ENCODE measurements at places on chromosomes 11 and 22.

DNA sequence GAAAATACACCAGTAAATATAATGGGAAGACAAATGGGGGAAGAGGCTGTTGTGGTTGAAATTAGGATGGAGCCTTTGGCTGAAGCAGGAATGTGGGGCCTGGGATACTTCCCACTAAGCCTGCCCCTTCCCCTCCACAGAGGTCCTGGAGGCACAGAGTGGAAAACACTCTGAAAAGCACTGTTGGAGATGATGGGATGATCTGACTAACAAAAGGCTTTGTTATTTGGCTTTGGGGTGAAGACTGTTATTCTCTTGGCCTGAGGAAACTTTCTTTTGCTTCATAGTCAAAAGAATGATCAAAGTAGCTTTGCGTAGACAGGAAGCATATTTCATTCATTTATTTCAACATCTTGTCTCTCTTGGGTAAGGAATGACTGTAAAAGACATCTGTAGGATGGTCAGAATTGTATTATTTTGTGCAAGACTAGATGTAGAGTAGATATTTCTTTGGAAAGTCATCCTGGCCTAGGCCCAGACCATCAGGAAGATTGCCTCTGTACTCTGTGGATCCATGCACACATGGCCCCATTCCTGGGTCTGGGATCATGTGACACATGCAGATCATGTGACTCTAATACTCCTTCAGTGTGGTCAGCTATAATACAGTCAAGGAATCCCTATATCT, 111.4 kb downstream of the SPON1 start:
- DNase-seq, result no peak

- no peak for DNase-seq
Measured at GRCh38 chr11:72398058-72398758, 36.1 kb downstream of the CLPB start.

DNA sequence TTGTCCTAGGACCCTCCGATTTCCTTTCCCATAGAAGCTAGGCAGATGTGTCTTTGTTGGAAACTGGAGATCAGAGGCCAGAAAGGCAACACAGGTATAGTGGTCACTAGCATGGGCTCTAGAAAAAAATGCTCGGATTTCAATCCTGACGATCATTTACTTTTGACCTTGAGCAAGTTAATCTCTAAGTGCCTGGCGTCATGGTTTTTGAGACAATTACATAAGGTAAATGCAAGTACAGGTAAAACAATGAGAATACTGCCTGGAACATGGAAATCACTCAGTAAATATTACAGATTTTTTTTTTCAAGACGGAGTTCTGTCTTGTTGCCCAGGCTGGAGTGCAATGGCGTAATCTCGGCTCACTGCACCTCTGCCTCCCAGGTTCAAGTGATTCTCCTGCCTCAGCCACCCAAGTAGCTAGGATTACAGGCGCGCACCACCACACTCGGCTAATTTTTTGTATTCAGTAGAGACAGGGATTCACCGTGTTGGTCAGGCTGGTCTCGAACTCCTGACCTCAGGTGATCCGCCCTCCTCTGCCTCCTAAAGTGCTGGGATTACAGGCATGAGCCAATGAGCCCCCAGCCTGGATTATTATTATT, 1.1 kb upstream of the DENND5A start:
- DNase-seq, result no peak

DNA sequence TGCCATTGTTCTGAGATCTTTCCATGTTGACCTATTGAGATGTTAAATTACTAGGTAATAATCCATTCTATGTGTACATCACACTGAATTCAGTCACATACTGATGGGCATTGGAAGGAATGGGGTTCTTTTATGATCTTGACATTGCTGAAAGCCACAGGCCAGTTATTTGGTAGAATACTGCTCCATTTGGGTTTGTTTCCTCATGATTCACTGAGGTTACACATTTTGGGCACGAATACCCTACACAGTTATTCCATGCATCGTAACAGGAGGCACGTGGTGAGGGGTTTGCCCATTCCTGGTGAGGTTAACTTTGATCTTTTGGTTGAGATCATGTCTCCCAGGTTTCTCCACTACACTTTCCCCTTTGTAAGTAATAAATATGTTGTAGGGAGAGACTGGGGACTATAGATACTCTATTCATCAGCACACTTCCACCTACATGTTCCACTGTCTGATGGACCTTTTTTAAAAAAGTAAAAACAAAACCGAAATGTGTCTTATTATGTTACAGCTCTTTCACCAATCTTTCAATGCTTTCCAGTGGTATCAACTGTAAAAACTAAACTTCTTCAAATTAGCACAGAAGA, 12.0 kb upstream of the FOLR1 start:
- DNase-seq, result no peak

DNA sequence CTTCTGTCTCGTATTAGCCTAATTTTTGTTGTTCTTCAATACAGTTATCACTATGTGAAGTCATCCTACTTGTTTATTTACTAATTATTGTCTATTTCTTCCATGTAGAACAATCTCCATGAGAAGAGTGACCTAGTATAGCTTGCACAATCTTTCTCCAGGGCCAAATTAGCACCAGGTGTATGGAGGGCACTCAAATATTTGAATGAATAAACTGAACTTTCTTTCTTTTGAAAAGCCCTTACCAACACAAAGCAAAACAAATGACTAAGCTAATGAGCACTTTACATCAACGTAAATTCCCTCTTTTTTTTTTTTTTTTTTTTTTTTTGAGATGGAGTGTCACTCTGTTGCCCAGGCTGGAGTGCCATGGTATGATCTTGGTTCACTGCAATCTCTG, 34.2 kb downstream of the ABTB2 start:
- DNase-seq, result no peak

GRCh38 chr11:124120891-124121290, 5.6 kb downstream of the VWA5A start:
- DNase-seq, result no peak

DNA sequence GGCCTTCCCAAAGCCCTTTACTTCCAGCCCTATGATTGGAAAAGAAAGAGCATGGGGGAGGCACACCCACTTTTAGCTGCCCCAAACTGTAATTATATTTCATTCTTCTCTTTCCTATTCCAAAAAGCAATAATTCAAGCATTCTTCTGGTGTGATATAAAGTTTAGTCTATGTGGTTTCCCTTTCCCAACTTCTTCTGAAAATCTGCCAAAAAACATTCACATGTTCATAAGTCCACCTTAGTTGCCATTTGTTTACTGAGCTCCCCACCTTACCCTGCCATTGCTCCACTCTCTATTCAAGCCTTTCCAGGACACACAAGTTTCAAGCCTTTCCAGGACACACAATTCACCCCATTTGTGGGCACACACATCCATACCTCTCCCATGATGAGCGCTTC, 111.6 kb upstream of the BMAL1 start:
- no peak for DNase-seq

- DNase-seq, result no peak
Measured at GRCh38 chr11:134074766-134075165, 5.9 kb downstream of the JAM3 start.

Measured in cortex of kidney (tissue), 1 donor.